Activated T-cell treated with anti-CD3 and anti-CD28 coated beads, Interleukin-2, amount 50 U/mL, for 4 hours (primary cell): ENCODE measurements at places on chromosomes 4 and X.

- DNase-seq = no peak
These were observed 246.5 kb downstream of the PPP1R2C start for GRCh38 chrX:42531441-42531840.

GRCh38 chr4:168183717-168184571 lies 91.6 kb downstream of the ANXA10 start:
- DNase-seq = no peak

GRCh38 chr4:153900426-153900825 lies 111.5 kb upstream of the SFRP2 start:
- DNase-seq = no peak

GRCh38 chrX:30822068-30822681 lies 66.9 kb downstream of the TAB3 start:
- DNase-seq = no peak
